ENCODE measurements at places on chromosomes 7 and 10.

DNA sequence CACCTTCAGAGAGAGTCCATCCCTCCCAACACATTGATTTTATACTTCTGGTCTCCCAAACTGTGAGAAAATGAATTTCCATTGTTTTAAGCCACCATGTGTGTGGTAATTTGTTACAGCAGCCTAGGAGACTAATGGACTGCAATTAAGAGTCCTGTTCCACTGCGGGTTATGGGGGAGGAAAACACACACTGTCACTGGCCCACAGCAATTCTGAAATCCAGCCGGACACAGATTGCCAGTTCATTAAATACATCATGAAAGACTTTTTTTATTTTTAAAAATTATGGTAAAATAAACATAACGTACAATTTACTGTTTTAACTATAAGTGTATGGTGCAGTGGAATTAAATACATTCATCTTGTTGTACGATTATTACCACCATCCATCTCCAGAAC, 193.4 kb upstream of the GRB10 start:
- DNase-seq = no peak

DNA sequence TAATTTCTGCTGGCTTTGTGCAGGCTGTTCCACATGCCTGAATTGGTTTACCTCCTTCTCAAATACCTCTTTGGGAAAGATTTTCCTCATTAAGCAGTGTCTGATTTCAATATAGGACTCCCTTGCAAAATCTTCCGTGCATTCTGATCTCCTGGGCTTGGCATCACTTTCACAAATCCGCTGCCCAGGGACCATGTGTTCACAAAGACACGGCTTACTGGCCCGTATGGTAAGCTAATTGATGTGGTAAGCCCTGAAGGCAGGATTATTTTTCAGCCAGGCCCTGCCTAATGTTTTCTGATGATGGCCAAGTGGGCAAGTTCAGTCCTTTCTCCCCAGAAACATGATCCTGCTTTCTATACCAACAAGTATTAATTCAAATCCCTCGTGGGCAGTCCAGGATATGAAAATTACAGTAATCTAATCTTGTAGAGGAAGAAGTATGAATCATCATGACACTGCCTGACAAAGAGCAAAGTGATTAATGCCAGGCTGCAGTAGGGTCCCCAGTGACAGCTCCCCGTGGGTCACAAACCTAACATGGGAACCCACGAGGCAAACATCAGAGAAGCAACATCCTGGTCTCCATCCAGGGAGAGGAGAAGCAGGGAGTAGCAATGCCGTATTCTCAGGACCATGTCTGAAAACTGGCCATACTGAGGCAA, 11.6 kb upstream of the SVIL start:
- DNase-seq = peak; percentile 79

GRCh38 chr10:93554316-93554663, 12.2 kb upstream of the FFAR4 start:
- no peak for DNase-seq

- DNase-seq = no peak
These were observed 532.0 kb downstream of the GATA3 start for GRCh38 chr10:8586504-8586903.

DNA sequence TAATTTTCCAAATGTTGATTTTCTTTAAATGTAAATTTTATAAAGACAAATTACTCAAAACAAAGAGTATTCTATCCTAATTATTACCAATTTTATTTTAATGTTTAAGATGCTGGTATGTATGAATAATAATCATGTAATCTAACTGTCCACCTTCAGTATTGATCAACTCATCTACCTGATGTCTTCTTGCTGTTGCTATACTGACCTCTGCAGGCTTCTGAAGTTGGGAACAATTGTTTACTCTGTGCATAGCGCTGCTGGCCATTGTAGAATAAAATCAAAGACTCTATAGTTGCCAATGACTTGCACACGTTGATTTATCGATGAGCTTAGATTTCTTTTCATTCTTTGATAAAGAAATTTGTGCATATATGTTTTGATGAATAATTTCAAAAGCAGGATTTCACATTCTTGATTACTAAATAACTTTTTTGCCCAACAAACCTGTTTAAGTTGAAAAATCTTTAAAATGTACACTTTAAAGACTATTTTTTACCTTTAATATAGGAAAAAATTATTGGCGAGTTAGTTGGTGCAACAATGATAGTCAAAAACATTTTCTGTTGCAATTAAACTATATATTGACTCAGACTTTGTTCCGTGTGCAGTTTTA, 282.3 kb downstream of the TFEC start:
- DNase-seq = no peak

DNA sequence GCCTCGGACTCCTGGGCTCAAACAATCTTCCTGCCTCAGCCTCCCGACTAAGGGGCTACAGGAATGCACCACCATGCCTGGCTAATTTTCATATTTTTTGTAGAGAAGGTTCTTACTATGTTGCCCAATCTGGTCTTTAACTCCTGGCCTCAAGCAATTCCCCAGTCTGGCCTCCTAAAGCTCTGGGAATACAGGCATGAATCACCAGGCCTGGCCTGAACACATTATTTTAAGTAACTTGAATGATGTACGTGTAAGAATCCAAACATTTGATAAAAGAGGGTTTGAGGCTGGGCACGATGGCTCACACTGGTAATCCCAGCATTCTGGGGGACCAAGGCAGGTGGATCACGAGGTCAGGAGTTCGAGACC, 13.0 kb upstream of the BAMBI start:
- DNase-seq = no peak

DNA sequence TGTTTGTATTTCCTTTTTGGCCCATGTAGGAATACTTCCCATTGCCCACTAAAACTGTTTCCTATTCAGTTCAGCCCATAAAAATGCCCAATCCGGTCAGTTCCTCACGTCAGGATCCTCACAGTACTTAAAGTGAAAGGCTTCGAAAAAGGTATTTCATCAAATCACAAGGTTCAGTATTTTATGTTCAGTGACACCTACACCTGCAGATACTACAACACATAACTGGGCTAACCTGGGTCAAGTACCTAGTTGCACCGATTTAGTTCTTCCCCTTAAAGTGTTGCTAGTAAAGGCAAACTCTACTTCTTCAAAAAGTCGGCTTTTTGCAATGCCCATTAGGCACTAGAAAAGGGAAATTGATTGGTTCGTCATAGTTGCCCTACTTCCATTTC, 1.1 kb downstream of the SNX13 start:
- DNase-seq = no peak

DNA sequence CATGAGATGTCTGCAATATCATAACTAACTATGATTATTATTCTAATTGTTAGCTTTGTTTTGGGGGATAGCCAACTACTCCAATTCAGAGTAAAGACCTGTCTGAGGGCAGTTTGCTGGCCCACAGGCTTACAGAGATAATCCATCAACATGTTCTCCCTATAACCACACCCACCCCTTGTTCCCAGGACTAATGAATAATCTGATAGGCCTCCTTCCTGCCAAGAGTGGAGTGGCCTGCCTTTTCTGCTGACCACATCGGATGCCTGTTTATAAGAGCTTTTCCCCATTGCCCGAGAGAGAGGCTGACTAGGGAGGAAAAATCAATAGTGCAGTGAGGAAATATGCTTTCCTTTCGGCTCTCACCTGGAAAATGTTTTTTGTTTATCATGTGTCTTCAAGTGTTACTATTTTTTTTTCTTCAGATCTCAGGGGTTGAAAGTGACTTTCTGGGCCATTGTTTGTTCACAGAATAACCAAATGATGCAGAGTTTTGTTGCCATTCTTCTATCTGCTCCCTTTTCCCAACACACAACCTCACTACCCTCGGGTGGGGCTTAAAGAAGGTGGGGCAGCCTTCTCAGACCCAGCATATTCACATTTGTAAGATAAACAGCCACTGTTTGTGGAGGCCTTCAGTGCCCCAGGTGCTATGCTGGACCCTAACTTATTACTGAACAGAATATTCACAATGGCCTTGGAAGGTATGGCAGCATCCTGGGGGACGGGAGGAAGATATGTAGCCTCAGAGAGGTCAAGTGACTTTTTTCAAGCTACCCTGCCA, 38.4 kb downstream of the PLPP4 start:
- no peak for DNase-seq

DNA sequence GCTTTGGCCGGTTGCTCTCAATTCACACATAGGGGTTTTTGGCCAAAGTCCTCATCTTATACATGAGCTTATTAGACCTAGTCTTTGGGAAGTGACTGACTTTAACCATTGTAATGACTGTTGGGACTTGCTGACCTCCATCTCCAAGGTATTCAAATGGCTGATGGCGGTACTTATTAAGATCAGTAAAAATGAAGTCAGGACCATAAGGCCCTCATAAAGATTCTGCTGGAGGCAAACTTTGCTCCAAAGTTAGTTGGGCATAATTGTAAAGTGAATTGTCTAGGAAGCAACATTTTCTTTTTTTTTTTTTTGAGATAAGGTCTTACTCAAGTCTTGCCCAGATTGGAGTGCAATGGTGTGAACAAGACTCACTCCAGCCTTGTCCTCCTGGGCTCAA, 76.3 kb upstream of the MKLN1 start:
- no peak for DNase-seq

- no peak for DNase-seq
These were observed 195.2 kb upstream of the FOXK1 start for GRCh38 chr7:4486907-4487306.

DNA sequence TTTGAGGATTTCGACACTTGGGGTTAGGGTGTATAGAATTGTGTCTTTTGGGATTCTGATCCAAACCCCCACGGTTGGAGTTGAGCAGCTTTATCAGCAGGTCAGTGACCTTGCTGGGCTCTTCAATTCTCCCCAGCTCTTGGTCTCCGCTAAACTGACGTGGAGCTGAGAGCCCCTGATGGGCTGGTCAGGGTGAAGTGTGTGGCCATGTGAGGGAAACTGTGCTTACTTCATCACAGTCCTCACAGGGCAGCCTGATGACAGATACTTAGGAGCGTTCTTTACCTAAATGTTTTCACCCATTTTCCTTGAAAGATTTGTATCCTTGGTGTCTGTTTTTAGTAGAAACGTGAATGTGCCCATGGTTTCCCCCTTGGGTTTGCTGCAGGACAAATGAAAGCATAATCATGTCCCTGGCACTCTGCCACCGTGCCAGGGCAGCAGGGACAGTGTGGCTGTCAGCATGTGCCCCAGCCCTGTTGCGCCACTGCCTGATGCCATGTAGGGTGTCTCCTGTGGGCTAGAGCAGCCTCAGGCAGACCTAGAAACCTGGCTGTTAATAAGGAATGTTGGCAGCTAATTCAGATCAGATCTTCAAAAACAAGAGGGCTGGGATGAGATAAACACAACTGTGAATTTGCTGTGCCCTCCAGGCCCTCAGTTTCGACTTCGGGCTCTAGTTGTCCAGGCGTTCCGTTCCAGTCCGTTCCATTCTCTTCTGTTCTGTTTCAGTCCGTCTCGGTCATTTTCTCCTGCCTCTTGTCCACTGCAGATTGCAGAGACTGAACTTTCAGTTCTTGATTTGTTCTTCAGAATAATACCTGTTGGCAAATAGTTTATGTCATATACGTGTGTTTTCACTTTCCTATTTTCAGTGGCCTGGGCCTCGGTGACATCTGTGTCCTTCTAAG, 96.8 kb downstream of the TRRAP start:
- DNase-seq = no peak

DNA sequence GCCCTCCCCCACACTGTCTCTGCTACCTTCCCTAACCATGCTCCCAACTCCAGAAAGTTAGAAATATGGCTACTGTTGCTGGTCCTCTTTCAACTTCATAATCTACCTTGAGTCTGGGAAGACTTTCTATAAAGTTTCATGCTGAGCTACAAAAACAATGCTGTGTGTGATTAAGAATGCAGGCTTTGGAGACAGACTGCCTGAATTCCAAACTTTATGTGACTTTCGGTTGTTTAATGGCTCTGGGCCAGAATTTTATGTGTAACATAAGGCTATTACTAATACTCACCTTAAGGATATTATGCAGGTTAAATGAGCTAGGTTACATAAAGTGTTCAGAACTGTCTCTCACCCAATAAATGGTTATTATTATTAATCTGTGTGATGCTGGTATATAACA, 19.1 kb downstream of the BET1 start:
- DNase-seq = no peak

DNA sequence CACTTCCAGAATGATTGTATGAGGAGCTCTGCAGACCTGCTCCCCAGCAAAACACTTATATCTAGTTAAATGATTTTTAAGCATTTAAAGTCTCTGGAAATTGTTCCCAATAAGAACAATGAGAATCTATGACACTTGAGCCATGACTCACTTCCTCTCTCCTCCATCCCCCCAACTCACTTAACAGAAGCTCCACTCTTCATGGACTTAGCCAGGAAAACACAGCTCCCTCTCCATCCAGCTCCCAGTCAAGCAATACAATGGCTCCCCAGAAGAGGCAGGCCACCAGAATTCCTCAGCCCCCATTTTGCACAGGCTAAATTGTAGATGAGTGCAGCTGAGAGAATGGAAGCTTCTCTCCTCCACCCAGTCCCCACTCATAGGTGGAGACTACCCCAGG, 27.0 kb downstream of the AOC1 start:
- DNase-seq = no peak

GRCh38 chr10:122151121-122151694, 119.9 kb upstream of the BTBD16 start:
- no peak for DNase-seq

GRCh38 chr7:149599636-149600206, 102.1 kb upstream of the ZNF746 start:
- no peak for DNase-seq

DNA sequence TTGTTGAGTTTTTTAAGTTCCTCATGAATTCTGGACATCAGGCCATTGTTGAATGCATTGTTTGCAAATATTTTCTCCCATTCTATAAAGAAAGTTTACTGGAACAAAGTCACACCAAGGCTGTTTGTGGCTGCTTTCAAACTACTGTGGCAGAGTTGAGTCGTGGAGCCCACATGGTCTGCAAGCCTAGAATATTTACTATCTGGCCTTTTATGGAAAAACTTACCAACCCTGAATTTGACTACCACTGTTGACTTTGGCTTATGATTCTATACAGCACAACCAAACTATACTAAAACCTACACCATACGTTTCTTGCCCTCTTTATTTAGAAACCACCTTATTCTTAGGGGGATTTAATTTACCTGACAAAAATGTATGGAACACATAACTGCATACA, 239.1 kb downstream of the KCNMA1 start:
- no peak for DNase-seq

GRCh38 chr7:87190783-87191182, 28.7 kb downstream of the TMEM243 start:
- no peak for DNase-seq

DNA sequence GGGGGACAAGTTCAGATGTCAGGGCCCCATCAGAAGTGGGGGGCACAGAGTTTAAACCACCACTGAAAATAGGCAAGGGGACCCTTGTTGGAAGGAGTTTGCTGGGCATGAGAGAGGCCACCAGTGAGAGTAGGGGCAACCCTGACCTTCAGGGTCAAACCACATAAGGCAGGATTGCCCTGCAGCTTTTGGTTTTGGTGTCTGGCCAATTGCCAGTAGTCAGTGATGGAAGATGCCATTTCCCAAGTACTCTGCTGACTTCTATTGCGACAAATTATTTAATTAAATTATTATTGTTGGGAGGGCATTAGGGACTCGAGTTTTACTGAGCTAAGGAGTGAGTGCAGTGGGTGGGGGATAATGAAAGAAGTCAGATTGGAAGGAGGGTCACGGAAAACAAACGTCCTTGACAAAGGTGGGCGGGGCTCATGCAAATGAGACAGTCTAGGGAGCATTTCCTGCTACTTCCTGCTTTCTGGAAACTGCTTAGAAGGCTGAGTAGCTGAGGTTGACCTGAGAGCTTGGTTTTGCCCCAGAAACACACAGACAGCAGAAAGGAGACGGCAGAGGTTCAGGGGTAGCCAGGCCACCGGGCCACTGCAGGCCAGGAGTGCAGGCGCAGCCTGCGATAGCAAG, 74.2 kb upstream of the ANLN start:
- no peak for DNase-seq

- no peak for DNase-seq
These were observed 1140.7 kb upstream of the LRRN3 start for GRCh38 chr7:109950256-109950655.
